ENCODE measurements at places on chromosomes 13 and 19. TPM values are rescaled to one million over a fixed set of nuclear protein-coding genes. Genes with fewer than 3 reads are reported as not detected.

GRCh38 chr19:14366529-14366928, 14.7 kb upstream of the ADGRE5 start:
- DNase-seq: no peak

DNA sequence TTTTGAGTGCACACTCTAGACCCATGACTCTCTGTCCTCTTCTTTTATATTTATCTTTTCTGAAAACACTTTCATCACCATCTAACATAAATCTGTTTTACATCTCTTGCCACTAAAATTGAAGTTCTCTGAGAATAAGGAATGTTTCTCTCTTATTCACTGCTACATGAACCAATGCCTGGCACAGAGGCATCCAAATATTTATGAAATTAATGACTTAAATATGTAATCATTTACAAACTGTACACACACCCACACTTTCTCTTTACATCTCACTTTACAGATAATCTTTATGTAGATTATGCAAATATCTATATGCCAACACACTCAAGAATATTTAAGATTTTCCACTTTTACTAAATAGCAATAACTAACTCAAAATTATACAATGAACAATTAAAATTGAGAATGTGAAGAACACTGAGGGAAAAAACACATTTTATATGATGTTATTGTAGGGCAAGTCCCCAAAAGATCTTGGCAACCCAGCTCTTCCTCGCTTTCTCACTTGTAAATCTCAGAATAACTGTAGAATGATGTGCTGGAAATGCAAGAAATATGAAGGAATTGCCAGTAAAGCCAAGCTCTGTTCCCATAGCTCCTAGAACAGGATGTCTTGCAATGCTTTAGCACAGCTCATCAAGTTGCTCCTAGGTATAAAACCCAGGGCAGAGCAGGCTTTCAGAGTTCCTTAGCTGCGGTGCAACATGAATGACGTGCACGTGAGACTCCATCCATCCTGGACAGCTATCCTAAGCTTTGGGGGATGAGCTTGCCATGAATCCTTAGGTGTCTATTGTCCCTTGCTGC, 50.7 kb downstream of the UGGT2 start:
- DNase-seq: no peak

The FFAR1 gene
- not detected for total RNA-seq

The MZF1 gene
- total RNA-seq: 20.5 TPM

The LACC1 gene
- 2.4 TPM for total RNA-seq

The STK24 gene
- total RNA-seq: 32.2 TPM

DNA sequence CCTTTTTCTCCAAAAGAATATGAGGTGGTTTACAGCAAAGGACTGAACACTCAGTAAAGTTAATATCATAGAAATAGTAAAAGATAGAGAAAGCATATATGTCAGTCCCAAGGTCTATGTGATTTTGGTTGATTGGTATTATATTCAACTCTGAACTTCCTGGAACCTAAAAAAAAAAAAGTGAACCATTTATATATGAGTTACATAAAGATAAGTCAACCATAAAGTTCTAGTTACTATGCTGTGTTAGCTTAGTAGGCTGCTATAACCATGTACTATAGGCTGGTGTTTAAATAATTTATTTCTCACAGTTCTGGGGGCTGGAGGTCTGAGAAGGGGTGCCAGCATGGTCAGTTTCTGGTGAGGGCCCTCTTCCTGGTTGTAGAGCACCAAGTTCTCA, 475.6 kb downstream of the KLF12 start:
- DNase-seq: no peak

GRCh38 chr13:51714663-51715168, 89.2 kb downstream of the DHRS12 start:
- DNase-seq: no peak

DNA sequence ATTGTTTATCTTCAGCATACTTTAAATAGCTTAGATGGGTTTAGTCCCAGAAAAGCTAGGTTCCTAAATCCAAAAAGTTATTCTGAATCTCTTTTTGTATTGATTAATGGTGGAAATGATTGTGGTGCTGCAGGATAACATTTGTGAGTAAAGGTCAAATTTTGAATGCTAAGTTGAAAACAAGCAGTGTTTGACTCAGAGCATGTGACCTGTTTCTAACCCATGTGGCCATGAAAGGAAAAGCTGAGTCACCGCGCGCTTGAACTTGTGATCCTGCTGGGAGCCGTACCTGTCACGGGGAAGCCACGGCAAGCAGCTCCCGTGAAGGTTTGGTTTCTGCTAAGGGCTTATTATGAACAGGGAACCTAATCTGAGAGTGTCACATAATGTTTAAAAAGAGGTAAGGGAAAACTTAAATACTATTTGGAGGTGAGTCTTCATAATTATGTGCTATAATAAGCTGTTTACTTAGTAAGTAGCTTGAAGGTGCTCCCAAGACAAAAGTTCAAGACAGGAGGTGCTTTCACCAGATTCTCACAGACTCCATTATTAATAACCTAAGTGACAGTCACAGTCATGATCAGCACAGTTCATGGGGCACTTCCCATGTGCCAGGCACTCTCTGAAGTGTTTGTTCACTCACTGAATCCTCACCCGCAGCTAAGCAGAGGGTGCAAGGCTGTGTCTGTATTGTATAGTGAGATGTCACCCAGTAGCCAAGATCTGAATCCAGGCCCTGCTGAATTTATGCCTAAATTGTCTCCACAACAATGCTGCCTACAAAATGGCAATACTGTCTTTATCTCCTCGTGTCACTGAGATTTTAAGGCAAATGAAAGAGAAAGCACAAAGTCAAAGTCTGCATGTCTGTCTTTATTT, 286.5 kb downstream of the MYO16 start:
- no peak for DNase-seq

The MTMR6 gene
- total RNA-seq: 23.8 TPM

GRCh38 chr19:3274942-3275582, 50.6 kb downstream of the CELF5 start:
- peak; percentile 84 for DNase-seq

- DNase-seq: no peak
Observed at GRCh38 chr13:76286178-76286577, 600.0 kb downstream of the KCTD12 start.

- no peak for DNase-seq
Observed at GRCh38 chr13:29858667-29859066, 8.2 kb upstream of the UBL3 start.

The CD70 gene
- not detected for total RNA-seq

The TGFB1 gene
- total RNA-seq: 1.7 TPM

The ZNF345 gene
- 19.2 TPM for total RNA-seq

- no peak for DNase-seq
Observed at GRCh38 chr13:47484548-47484947, 516.5 kb downstream of the SUCLA2 start.

- DNase-seq: peak; percentile 47
Observed at GRCh38 chr19:7925171-7925851, 624 bp downstream of the CTXN1 start.

- DNase-seq: no peak
Observed at GRCh38 chr19:14561847-14562351, 10.0 kb downstream of the NDUFB7 start.

DNA sequence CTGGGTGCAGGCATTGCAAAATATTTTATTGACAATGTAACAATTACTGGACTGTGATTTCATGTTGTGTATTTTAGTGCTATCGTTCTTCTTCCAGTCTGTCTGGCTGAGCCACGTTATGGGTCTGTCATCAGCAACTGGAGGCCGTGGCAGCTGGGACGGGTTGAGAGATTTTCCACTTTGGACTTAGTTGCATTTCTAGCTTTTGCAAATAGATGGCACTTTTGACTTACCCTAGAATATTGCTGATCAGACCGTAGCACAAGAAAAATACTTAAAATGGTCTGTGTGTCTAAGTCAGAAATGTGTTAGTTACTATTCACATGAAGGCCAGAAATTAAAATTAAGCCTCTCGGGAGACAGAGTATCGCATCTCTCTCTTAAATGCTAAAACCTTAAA, 211.1 kb downstream of the TEX29 start:
- peak; percentile 20 for DNase-seq

The NAPSA gene
- total RNA-seq: 0.36 TPM

The AXL gene
- total RNA-seq: 10.6 TPM

GRCh38 chr19:10766671-10767201, 48.9 kb downstream of the DNM2 start:
- no peak for DNase-seq

The ZNF230 gene
- 7.7 TPM for total RNA-seq

The SLC7A9 gene
- total RNA-seq: 2.1 TPM

The KLK12 gene
- total RNA-seq: not detected

DNA sequence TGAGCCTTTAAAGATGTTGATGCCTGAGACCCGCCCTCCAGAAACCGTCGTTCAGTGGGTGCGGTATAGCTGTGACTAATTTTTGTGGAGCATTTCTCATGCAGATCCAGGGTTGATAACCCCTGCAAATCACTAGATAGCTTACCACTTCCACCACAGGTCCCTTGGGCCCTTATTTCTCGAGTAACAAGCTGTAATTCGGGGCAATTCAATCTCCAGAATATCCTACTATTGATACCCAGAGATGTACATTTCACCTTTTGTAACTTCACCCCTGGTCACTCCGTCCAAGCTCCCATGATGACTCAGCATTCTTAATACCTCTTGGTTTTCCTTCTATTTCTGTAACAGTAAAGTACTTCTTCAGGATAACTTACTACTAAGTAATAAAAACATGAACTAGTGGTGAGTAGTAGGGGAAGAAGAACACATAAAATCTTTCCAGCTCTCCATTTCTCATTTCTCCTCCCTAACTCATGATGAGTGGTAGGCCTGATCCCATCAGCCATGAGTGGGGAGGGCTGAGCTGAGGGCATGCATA, 71.9 kb upstream of the UBL3 start:
- DNase-seq: no peak

The PRTN3 gene
- 0.82 TPM for total RNA-seq

DNA sequence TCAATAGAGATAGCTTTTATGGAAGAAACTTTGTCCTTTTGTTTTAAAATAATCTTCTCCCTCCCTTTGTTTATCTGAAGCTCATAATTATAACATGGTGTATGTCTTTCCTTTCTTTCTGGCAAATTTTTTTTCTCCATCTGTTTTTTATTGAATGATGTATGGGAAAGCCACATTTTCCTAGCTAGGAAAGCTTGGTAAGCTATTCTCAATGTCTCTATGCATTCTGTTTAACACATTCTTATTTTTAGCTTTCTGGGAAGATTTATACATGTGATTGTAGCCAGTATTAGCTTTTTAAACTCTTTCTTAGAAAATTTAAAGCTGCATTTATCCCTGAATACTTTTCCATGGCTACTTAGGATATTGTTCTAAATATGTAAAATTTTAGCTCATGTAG, 124.9 kb upstream of the CSNK1A1L start:
- no peak for DNase-seq

GRCh38 chr19:13429563-13429962, 76.7 kb downstream of the CACNA1A start:
- DNase-seq: no peak

The PSG1 gene
- total RNA-seq: 0.18 TPM

DNA sequence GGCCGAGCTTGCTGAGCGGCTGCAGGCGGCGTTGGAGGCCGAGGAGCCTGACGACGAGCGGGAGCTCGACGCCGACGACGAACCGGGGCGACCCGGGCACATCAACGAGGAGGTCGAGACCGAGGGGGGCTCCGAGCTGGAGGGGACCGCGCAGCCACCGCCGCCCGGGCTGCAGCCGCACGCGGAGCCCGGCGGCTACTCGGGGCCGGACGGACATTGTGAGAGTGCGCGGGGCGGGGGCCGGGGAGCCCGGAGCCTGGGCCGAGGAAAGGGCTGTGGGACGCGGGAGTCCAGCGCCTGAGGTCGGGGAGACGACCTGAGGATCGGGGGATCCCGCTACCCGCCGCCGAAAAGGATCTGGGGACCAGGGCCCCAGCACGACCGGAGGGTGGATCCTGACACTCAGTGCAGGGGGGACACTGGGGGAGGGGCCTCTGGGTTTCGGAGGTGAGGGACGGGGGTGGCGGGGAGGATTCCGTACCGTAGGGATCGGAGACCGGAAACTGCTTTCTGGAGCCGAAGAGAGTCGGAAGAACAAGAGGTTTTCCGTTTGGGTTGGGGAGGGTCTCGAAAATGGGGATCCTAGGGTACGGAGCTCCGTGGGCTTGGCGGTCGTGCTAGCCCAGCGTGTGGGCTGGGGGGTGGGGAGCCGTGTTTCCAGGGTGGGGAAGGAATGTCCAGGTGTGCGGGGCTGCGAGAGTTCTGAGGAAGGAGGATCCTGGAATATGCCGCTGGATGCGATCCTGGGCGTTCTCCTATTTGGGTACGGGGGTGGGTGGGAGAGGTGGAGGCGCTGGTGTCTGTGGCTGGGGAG, 616 bp downstream of the HNRNPUL1 start:
- peak; percentile 33 for DNase-seq

The ZNF667 gene
- 22.2 TPM for total RNA-seq

The DOHH gene
- 4.8 TPM for total RNA-seq

GRCh38 chr19:48737360-48737998, 2.9 kb downstream of the RASIP1 start:
- peak; percentile 44 for DNase-seq

- no peak for DNase-seq
Observed at GRCh38 chr19:19269952-19270694, 3.0 kb downstream of the TM6SF2 start.

DNA sequence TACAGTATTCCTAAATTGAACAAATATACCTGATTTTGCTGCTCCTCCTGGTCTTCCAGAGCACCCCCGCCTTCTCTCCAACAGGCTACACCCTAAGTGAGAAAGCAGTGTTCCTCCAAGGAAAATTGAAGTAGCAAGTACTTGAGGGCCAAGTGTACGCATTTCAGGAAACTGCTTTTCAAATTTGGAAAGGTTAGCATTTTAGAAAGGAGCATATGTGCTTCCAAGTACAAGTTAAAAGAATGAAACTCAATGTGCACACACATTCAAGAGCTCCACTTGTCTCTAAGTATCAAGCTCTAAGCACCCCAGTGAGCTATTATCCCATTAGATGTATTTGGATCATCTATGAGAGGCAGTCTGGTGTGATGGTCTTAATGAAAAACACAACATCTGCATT, 25.8 kb downstream of the LHFPL6 start:
- no peak for DNase-seq

DNA sequence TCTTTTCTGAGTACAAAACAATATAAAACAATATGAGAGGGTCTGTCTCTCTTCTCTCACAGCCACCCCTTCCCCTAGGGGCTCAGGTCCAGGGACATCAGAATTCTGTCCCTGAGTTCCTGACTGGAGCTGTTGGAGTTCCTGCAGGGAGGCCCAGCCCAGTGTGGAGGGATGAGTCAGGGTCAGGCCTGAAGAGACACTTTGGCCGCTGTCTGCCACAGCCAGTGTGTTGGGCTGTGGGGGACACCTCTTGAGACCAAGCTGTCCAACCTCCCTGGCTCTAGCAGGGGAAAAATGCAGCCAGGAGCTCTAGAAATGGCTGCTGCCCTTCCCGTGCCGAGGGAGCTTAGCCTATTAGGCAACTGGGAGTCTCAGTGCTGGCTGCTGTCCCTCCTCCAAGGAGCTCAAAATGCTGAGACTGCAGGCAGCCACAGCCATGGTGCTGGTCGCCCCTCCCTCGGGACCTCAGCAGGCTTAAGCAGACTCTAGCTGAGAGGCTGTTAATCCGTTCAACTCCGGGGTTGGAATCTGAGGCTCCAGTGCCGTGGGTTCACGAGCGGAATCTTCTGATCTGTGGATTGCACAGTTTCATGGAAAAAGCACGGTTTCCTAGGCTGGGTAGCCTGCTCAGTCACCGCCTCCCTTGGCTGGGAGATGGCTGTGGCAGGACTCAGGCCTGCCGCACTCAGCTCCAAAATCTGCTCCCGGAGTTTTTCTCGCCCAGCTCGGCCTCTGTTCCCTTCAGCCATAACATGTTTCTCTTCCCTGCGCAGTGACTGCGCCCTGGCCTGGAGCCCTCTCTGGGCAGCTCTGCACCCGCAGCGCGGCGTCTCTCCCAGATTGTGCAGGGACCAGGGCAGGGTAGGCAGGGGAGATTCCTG, 3.8 kb upstream of the ZNF626 start:
- DNase-seq: peak; percentile 46
